ENCODE measurements at places on chromosomes 16 and 17.
A peak's percentile ranks its signal among the peaks of the same experiment; 100 is the strongest.

GRCh38 chr16:86962259-86962658 lies 354.9 kb downstream of the C16orf95 start:
- no peak for DNase-seq

DNA sequence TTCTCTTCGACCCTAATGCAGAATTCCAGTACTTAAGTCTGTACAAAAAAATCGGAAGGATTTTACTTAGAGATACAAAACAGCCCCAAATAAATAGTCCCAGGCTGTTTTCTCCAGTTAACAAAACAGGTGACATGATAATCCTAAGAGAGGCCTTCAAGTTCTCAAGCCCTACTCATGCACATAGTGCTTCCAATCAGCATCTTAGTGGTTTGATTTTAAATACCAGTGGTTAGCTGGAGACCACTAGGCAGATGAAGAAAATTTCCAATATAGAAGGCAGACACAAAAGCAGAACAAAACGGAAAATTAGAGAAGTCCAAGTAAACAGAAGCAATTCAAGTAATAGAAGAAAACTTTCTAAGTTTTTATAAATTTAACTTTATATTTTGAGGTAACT lies 5.2 kb upstream of the OR4D2 start:
- DNase-seq: no peak

- DNase-seq: no peak
Measured at GRCh38 chr16:78506367-78507193, 407.1 kb downstream of the WWOX start.

- peak; percentile 18 for DNase-seq
Measured at GRCh38 chr16:25155553-25156460, 44.3 kb downstream of the LCMT1 start.

GRCh38 chr16:9046667-9047055 lies 44.8 kb upstream of the HAPSTR1 start:
- DNase-seq: no peak

- no peak for DNase-seq
Measured at GRCh38 chr17:15031975-15032374, 233.2 kb downstream of the PMP22 start.

GRCh38 chr16:60120586-60120985 lies 1386.5 kb upstream of the GOT2 start:
- DNase-seq: no peak

GRCh38 chr16:54628796-54629625 lies 301.7 kb upstream of the IRX5 start:
- no peak for DNase-seq

- no peak for DNase-seq
Measured at GRCh38 chr17:73282629-73283028, 20.9 kb upstream of the CPSF4L start.

GRCh38 chr16:85364323-85365040 lies 248.6 kb upstream of the GSE1 start:
- DNase-seq: no peak

DNA sequence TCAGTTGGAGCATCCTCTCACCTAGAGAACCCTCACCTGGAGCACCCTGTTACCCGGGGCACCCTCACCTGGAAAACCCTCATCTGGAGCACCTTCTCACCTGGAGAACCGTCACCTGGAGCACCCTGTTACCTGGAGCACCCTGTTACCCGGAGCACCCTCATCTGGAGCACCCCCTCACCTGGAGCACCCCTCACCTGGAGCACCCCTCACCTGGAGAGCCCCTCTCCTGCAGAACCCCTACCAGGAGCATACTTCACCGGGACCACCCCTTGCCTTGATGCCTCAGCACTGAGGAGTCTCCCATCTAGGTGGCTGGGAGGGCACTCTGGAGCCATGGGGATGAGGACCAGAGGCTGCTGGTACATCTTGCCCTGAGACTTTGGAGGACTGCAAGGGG lies 3.4 kb upstream of the FBXL16 start:
- DNase-seq: no peak

DNA sequence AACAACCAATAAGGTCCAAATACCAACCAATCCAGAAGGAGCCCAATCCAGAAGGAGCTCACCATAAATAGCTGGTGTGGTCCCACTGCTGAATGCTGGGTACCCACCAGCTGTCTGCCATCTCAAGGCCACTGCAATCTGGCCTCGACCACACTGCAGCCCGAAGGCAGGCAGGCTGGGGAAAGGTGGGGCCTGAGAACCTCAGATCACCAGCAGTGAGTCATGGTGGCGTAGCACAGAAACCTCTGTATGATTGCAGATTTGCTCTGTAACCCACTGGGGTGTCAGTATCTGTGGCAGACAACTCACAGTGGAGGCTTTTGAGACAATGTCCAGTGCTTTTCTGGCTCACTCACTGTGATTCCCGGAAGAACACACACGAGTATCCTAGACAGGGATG lies 14.7 kb upstream of the CMTR2 start:
- no peak for DNase-seq

GRCh38 chr16:4060823-4061222 lies 55.4 kb downstream of the ADCY9 start:
- DNase-seq: no peak

DNA sequence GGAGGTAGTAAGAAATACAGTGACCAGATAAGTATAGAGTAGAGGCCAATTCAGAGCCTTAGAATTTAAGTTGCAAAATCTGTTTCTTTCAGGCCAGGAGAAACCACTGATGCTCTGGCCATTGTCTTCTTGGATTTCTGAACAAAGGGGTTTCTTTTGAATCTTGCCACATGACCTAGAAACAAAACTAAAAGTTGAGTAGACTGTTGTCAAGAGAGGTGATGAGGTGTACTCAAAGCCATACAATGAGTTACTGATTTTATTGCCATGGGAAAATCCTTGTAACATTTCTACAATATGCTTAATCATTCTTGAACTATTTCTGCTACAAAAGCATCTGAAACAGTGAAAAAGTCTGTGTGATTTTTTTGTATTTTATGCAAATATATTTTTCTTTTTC lies 881.3 kb downstream of the CDH11 start:
- no peak for DNase-seq

DNA sequence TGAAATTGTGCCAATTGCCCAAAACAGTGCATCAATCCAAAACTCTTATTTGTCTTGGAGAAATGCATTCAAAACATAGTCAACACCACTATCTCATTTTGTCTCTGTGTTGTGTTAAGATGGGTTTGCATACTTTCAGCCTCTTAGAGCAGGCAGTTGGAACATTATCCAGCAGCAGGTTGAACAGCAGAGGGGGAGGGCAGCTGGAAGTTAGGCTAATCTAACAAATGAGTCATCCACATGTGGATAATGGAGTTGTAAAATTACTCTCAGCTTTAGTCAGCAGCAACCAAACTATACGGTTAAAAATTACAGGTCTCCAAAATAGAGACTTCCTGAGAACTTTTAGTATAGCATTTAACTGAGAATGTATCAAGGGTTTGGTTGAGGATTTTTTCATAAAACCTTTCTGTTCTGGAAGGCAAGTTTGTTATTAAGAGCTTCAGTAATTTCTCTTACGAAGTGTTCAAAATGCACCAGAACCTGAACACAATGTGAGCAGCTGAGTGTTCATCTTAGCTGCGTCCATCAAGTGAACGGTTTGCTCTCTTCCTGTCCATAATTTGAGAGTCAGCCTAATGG lies 46.3 kb downstream of the PRKCA start:
- no peak for DNase-seq

DNA sequence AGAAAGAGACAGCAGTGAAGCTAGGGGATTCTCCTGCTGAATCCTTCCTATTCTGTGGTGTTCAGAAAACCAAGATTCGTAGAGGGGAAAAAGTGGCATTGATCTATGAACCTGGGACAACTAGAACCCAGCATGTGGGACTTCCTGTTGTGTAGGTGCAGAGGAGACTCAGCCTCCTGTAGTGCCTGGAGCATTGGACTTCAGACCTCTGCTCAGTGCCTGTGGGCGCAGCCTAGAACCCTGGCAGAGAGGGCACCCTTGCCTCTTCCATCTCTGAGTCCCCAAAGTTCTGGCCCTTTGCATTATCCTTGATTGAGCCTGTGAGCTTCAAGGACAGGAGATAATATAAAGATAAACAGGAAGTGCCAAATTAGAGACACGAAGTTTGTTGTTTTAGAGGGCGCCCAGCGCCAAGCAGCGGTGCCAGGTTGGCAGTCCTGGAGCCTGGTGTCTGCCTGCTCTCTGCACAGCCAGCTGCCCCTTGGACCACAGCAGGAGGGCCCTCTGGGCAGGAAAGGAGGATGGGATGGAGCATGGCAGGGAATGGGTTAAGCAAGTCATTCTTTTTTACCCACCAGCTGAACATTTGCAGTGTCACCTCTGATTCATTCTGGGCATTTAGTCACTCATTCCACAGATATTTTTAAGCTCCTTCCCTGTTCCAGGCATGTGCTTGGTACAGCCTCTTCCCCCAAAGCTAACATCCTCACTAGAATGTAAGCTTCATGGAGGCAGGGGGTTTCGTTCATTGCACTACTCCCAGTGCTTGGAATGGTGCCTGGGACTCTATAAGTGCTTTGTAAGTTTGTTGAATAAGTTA lies 11.9 kb upstream of the SP6 start:
- DNase-seq: no peak

GRCh38 chr17:65684631-65685030 lies 123.2 kb upstream of the AXIN2 start:
- no peak for DNase-seq

DNA sequence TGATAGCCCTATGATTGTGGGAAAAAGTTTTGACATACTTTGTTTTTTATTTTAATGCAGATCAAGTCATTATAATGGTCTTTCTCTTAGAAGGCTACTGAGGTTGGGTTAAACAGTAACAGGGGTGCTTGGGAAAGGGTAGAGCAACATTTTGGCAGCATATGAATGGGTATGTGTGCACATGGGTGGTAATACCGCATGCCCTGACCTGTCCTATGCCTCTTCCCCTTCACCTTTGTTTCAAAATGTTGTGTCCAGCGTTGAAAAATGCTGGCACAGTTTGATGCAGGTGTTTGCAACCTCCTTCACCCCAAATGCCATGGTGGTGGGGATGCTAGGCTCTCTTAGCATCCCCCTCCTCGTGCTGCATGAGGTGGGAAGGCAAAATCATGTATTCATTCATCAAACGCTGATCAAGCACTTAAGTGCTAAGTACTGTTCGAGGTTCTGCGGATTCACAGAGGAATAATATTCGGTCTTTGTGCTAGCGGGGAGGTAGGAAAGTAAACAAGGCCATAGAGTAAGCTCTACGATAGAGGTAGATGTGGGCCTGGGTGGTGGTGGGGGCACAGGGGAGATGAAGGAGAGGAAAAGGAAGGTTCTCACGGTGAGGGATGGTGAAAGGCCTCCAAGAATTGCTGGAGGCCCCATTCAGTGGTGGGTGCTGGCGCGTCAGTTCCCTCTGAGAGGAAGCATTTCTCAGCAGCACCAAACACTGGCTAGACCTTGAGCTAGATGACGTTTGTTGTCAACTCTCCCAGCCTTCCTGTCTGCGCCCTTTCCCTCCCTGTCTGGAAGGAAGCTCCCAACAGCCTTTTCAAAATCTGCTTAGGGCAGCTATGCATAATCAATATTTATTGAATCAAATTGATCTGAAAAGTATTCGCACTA lies 13.3 kb upstream of the MARCHF10 start:
- no peak for DNase-seq

GRCh38 chr17:58911741-58912343 lies 156.2 kb downstream of the PPM1E start:
- no peak for DNase-seq

GRCh38 chr16:56399047-56399446 lies 26.3 kb downstream of the AMFR start:
- DNase-seq: no peak

GRCh38 chr16:10502776-10503175 lies 77.6 kb downstream of the EMP2 start:
- DNase-seq: no peak

- DNase-seq: no peak
Measured at GRCh38 chr16:17461951-17462729, 8.6 kb downstream of the XYLT1 start.

DNA sequence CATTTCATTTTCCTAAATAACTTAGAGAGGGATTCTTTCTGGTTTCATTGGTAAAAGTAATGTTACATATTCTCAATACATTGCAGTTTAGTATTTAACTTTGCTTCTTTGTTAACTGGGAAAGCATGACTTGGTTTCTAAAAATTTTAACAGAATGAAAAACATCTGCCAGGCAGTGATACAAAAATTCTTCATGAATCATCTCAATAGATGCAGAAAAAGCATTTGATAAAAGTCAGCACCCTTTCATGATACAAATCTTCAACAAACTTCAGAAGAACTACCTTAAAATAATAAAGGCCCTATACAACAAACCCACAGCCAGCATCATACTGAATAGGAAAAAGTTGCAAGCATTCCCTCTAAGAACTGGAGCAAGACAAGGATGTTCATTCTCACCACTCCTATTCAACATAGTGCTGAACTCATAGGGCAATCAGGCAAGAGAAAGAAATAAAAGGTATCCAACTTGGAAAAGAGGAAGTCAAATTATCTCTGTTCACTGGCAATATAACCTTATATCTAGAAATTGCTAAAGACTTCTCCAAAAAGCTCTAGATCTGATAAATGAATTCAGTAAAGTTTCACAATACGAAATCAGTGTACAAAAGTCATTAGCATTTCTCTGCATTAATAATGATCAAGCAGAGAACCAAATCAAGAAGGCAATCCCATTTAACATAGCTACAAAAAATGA lies 50.4 kb downstream of the SLFN5 start:
- DNase-seq: no peak

GRCh38 chr16:57592591-57593003 lies 35.8 kb upstream of the ADGRG1 start:
- no peak for DNase-seq

DNA sequence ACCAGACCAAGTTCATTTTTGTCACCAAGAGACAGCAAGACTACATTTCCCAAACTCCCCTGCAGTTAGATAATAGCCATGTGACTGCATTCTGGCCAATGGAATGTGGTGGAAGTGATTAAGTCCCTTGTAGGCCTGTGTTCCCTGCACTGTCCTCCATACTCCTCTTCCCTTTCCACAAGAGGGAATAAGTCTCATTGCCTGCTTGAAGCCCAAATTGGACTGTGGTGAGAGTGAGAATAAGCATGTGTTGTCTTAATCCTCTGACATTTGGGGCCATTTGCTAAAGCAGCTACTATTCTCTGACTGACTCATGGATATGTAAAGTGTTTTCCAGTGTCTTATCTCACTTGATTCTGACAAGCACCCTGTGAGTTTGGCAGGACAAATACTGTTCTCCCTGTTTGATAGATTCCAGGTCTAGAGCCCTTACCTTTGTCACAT lies 20.7 kb downstream of the PIK3R6 start:
- DNase-seq: no peak

- no peak for DNase-seq
Measured at GRCh38 chr16:10067835-10068234, 114.4 kb downstream of the GRIN2A start.

- no peak for DNase-seq
Measured at GRCh38 chr16:19700319-19700781, 17.7 kb downstream of the KNOP1 start.

GRCh38 chr17:36127911-36128310 lies 24.3 kb downstream of the CCL4 start:
- no peak for DNase-seq

Data from stimulated activated CD4-positive, alpha-beta T cell treated with anti-CD3 and anti-CD28 coated beads, TNF-alpha, amount 100 ng/mL, for 24 hours (primary cell).